ENCODE measurements at places on chromosomes 16 and 17.
A peak's percentile ranks its signal among the peaks of the same experiment; 100 is the strongest.

DNA sequence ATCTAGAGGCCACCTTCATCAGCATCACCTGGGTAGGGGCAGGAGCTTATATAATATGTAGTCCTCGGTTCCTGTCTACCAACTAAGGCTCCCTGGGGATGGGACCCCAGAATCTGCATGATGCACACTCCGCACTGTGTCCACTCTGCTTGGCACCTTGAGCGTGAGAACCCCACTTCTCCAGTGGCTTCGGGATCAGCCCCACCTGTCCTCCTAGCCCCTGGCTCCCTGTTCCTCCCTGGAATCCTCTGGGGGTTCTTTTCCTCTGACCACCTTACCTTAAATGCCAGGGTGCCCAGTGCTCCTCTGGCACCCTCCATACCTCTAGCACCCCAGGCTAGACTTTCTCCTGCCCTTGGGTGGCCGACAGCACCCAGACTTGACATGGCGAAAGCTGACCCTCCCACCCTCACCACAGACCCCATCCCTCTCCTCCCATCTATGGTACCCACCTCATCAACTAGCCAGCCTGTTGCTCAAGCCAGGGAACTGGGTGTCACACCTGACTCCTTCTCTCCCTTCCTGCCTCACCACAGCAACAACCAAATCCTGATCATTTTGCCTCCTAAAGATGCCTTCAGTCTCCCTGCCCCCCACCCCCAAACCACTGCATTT lies 2.8 kb upstream of the NXPH3 start:
- no peak for DNase-seq

GRCh38 chr17:48207776-48208544 lies 100.4 kb downstream of the SNX11 start:
- no peak for DNase-seq

GRCh38 chr17:2085648-2085949 lies 30.7 kb downstream of the HIC1 start:
- no peak for DNase-seq

DNA sequence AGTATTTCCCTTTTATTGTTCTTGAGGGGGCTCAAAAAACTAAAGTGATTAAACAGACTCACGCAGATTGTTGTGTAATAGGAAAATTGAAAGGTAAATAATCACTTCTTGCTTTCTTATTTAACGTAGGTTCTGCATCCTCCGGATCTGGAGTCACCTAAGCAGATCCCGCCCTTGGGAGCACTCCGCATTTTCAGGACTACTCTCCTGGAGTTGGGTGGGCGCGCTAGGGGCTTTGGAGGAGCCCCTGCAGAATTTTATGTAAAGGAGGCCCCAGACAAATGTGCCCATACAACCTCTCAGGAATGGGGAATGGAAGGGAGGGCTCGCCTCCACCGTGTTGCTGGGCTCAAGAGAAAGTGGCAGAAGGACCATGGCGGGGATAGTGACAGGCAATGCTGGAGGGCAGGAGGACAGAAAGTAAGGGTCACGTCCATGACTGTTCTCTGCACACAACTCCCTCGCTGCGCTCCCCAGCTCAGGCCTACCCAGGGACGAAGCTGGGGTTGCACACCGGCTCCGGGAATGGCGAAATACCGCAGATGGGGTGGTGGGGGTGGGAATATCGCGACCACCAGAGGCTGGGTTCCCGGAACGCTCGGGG lies 8.3 kb downstream of the MT2A start:
- no peak for DNase-seq

DNA sequence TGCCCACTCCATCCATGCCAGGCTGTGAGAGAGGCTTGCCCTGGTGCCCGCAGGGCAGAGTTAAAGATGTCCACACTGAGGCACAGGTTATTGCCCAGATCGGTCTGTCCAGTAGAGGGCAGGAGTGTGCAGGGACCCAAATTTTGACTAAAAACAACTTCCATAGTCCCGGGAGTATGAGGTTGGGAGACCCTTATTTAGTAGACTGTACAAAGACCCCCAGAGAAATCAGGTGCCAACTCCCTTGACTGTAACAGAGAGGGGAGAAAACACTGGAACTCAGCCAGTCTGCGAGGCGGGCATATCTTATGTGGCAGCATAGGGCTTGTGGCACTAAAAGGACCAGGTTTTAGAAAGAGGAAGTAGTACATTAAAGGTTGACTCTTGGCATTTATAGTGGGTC lies 43.4 kb downstream of the HNF1B start:
- peak; percentile 11 for DNase-seq

- DNase-seq = no peak
Observed at GRCh38 chr16:81767987-81768592, 11.0 kb upstream of the PLCG2 start.

GRCh38 chr17:16322636-16323035 lies 30.6 kb downstream of the CENPV start:
- no peak for DNase-seq

- DNase-seq = no peak
Observed at GRCh38 chr16:68447653-68448359, 502 bp downstream of the SMPD3 start.

- no peak for DNase-seq
Observed at GRCh38 chr17:36999471-36999870, 50.7 kb downstream of the AATF start.

DNA sequence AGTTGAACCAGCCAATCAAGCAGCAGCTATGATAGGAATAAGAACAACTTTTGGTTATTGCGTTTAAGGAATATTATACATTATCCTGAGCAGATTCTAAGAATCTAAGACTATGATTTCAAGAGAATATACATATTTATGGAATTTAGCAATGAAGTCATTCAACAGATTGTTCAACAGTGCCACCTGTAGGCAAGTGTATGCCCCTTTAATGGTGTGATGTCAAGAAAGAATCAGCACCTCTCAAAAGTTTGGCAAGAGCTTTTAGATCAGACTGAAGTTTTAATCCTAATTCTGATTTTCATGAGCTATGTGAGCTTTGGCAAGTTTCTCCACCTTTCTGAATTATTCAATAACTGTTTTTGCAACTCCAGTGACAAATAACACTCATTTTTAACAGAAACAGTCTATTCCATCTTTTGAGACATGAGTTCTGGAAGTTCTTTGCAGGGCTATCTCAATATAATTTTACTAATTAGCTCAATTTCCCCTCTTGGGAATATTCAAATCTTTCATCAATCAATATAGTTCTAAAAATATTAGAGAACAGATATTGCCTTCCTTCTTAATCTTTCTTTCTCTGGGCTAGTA lies 474.3 kb upstream of the TOM1L1 start:
- no peak for DNase-seq

GRCh38 chr16:68851601-68852000 lies 8.3 kb downstream of the TANGO6 start:
- no peak for DNase-seq

DNA sequence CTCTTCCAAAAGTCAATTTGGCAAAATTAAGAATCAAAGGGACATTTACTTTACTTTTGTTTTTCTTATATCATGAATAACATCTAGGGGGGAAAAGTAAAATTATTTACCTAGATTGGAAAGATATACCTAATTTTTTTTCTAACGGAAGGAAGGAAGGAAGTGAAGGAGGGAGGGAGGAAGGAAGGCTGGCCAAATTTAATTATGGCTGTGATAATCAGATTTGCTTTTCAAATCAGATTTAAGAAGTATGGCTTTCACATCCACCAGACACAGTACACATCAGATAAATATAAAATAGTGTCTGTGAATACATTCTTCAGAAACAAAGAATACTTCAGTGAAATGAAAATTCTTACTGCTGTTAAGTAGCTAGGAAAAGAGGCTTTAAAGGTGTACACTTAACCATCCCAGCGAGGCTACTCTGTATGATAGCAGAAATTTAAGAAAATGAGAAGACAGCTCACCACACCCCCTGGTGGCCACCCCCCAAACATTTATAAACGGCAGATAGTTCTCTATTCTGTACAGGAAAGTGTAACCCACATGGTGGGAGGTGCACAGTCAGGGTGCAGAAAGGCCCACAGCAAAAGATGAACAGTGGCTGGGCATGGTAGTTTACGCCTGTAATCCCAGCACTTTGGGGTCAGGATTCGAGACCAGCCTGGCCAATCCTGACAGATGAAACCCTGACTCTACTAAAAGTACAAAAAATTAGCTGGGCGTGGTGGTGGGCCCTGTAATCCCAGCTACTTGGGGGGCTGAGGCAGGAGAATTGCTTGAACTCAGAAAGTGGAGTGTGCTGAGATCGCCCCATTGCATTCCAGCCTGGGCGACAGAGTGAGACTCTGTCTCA lies 150.8 kb downstream of the SSH2 start:
- peak; percentile 67 for DNase-seq

DNA sequence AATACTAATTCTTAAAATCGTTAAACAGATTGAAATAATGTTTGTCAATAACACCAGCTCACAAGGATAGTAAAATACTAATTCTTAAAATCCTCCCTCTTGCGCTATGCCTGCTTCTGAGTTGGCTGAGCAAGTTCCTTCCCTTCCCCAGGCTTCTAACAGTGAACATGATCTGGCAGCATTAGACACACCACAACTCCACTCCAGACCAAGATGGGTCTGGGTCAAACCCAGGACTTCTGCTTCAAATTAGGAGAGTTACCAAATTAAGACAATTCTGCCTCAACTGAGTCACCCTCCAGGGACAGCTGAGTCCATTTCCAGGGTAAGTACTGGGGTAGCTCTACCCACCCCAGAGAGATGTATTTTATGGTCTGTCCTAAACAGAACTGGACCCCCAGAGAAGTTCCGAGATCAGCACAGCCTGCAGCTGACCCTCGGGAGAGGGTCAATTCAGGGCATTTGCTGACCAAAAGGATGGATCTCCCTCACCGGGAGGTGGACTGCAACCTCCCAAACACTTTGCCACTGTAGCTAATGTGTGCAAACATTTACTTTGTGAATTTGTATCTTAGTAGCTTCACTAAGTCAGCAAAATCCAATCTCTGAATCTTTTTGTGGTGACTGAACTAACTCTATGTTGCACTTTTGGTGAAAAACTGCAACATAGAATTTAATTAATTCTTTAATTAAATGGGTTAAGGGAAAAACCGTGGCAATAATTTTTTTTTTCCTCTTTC lies 48.8 kb downstream of the ADCY9 start:
- no peak for DNase-seq

DNA sequence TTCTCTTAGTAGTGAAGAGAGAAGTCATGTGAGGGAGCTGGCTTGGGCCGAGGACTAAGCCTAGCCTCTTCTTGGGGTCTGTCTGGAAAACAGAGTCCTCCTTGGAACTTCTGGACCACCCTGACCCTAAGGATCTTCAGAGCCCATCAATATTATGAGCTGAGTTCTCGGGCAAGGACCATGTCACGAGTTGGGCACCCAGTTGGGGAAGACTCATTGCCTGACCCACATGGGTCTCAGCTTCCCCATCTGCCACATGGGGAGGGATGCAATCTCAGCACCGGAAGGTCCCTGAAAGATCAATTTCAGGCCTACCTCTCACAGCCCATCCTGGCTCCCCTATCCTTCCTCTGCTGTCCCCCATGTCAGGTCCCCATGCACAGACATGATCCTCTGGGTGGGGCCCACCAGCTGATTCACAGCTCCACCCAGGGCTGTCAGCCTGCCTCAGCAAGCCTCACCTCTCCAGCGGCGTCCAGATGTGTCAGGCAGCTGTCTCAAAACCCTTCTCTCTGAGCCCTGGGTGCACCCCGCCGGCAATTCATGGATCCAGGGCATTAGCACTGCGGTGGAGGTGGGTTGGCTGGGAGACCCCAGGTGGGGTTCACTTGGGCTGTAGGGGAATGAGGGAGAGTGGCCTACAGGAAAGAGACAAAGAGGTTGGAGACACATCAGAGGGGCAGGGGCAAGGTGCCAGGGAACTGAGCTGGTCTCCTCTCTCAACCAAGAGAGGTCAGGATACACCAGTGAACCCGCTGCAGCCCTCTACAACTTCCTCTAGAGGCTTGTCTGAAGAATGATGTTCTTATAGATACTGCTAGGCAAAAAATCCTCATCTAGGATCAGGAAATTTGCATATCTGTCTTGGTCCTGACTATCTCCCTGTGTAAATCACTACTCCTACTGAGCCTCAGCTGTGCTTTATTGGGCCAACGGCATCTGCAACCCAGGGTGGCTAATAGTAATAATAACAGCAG lies 1.8 kb downstream of the NLRP1 start:
- no peak for DNase-seq

DNA sequence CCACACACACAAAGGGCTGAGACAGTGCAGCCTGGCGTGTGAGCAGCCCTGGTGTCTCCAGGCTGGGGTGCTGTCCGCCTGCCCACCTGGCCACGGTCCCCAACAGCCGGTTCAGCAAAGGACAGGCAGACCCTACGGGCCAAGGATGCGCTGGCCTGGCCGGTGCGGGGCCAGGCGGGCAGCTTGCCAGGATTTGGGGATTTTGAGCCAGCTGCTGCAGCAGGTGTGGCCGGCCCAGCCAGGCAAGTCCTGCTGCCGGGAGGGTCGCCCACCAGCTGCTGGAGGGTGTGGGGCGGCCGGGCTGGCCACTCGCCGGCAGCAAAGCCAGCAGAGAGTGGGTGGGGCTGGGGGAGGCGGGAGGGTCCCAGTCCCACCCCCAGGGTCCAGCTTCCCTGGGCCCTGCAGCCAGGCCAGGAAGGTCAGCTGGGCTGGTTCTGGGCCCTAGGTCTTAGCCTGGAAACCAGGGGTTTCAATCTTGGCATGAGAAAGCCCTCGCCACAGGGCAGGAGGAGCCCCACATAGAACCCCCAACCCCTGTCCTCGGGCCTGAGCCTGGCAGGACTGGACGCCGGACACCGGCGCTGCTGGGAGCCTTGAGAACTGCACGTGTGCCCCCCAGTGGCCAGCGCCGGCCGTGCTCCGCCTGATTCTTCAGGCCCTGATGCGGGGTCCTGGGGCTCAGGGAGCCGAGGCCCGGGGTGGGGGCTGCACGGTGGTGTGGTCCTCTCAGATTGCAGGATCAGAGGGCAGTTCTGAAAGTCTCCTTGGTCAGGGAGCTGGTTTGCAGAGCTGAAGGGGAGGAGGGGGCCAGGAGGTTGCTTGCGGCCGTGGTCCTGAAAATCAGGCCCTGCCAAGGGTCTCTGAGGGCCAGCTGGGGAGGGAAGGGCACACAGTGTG lies 17.6 kb upstream of the SSTR5 start:
- no peak for DNase-seq

DNA sequence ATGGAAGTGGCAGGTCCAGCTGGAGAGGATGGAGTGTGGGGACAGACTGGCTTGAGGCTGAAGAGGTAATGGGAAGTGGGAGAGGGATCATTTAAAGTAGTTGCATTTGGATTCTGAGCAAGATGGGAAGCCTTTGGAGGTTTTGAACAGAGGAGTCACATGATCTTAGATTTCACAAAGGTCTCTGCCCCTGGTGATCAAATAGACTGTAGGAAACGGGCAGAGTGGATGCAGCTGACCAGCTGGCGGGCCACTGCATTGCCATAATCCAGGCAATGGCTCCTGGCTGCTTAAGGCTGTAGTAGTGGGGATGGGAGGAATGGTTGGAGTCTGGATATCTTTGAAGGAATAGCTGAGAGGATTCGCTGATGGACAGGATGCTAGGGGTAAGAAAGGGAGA lies 81.5 kb downstream of the SLC6A2 start:
- DNase-seq = no peak

DNA sequence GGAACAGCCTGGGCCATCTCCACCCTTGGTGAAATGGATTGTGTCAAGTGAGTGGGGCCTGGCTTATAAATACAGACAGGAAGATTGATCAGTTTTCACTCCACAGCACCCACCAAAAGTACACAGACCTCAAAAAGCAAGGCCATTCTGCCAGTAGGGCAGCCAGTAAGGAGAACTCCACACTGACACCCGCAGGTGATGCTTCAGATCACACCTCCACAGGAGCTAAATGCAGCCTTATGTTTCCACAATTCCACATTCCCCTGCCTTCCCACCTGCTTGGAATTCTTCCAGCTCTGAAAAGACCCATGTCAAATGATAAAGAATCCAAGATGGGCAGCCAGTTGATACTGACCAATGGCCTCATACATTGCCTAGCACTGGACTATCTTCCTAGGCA lies 191.1 kb downstream of the ZFHX3 start:
- no peak for DNase-seq
